LNCaP clone FGC (cell line): ENCODE measurements at places on chromosomes 11 and 22.

- DNase-seq, result no peak
Observed at GRCh38 chr11:1652771-1653540, 23.4 kb downstream of the KRTAP5-5 start.

- no peak for DNase-seq
Observed at GRCh38 chr11:115103921-115104320, 400.3 kb downstream of the CADM1 start.

DNA sequence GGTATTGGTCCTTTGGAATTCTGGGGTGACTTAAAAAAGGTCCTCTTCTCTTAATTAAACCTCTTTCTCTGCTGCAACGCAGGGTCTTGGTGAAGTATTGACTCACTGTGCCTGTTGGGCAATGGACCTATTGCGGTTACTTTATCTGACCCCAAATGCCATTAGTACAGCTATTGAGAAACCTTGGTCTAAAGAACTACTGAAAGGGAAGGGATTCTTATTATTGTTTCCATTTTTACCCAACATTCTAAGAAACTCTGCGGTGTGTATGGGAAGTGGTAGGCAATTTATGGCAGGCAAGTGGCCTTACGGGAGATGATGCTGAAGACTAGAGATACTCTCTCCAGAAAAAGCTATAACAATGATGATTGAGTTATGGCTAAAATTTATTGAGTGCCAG is 12.5 kb downstream of the SLC6A5 start:
- no peak for DNase-seq

DNA sequence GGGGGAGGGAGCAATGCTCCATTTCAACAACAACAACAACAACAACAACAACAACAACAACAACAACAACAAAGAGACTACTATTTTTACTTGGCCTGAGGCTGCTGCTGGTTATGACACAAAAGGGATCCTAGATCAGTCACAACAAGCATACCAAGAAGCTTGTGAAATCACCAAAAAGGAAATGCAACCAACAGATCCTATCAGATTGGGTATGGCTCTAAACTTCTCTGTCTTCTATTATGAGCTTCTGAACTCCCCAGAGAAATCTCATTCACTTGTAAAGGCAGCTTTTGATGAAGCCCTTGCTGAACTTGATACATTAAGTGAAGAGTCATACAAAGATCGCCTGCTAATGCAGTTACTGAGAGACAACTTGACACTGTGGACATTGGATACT is 10.5 kb upstream of the MS4A2 start:
- DNase-seq, result no peak

DNA sequence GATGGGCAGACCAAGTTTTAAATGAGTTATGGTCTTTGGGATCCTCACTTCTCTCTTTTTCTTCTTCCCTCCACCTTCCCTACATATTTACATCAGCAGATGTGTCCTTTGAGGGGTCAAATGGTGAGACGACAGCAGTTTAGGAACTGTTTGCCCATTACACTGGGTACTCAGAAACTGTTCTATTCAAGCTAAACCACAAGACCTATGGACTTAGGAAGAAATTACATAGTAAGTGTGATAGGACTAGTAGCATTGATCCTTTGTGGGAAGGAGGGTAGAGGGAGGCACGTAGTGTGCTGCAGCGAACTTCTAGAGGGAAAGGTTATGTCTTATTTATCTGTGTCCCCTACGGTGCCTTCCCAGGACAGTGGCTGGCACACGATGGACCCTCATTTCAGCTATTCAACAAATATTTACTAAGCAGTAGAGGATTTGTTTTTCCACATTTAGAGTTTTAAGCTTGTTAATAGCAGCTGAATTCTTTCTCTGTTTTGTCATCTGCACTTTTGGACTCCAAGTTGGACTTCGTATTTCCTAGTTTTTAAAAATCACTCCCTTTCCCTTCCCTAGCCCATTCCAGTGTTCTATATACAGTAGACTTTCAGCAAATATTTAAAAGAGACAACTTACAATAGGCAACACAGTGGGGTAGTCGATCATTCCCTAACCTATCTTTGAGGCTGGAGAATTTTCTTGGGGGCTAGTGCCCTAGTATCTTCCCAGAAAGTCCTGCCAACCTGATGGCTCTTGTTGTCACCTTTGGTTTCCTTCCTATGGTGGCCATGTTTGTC is 13.9 kb downstream of the FZD4 start:
- no peak for DNase-seq

DNA sequence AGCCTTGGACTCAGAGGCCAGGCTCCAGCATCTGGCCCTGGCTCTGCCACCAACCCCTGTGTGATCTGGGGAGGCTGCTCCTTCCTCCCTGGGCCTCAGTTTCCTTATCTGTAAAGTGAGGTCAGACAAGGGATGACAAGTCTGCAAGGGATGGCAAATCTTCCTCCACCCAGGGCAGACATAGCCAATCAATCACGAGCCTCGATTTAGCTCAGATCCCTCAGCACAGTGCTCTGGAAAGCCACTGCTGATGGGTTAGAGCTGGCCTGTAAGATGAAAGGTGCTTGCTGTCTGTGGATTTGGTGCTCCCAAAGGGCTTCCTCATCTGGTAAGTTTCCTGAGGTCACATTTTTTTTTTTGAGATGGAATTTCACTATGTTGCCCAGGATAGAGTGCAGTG is 20.2 kb downstream of the NPTXR start:
- no peak for DNase-seq

DNA sequence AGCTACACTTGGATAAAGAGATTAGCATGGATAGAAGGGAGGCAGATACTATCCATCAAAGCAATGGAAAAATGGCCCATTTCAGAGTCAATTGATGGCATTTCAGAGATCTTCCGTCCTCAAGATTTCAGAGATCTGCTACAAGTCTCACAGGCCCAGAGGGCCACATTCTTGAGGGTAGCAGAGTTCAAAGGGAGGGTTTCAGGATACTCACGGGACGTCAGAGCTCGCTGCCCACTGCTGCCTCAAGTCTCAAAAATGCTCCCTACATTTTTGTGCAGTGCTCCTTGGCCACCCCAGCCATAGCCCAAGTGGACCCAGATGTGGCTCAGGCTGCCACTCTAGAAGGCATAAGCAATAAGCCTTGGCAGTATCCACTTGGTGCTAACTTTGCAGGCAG is 24.9 kb downstream of the RTL6 start:
- no peak for DNase-seq

- peak; percentile 82 for DNase-seq
Observed at GRCh38 chr11:65506772-65507505, 8.1 kb downstream of the MALAT1 start.

DNA sequence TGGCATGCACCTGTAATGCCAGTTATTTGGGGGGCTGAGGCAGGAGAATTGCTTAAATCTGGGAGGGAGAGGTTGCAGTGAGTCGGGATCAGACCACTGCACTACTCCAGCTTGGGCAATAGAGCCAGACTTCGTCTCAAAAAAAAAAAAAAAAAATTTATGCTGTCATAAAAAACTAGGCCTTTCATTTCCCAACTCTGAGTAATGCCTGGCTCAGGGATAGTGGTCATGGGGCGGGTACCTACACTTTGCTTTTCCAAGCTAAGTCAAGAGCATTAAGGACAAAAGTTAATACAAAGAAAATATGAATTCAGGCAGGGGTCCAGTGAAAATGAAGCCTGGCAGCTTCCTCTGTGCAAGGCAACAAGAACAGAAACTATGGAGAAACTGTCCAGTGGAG is 16.3 kb downstream of the CPSF7 start:
- no peak for DNase-seq

DNA sequence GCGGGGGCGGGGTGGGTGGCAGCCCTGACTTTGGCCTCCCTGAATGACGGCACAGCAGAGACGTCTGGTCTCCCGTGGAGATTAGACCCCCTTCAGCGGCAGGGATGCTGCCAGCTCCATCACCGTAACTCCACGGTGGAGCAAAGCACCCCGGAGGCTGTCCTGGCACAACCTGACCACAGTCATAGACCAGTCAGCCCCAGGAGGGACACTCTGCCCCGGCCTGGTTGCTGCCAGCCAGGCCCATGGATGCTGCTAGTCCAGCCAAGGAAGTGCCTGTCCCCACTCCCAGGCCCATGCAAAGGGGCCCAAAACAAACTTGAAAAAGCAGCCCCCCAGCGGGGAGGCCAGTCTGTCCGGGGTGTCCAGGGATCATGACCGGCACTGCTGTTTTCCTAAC is 11.5 kb upstream of the ANO1 start:
- no peak for DNase-seq
